Prostate gland (tissue), 2 donors: ENCODE measurements at places on chromosomes 13 and 19.

- no peak for DNase-seq
These were observed 41.7 kb downstream of the ELL start for GRCh38 chr19:18480006-18480691.

- no peak for DNase-seq
These were observed 1624.7 kb downstream of the PCDH9 start for GRCh38 chr13:65605396-65605795.

DNA sequence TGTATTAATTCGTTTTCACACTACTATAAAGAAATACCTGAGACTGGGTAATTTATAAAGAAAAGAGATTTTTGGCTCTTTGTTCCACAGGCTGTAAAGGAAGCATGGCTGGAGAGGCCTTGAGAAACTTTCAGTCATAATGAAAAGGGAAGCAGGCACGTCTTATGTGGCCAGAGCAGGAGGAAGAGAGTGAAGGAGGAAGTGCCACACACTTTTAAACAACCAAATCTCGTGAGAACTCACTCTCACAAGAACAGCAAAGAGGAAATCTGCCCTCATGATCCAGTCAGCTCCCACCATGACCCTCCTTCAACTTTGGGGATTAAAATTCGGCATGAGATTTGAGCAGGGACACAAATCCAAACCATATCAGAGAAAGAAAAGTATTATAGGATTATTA lies 1255.9 kb upstream of the MIR17HG start:
- DNase-seq, result no peak

DNA sequence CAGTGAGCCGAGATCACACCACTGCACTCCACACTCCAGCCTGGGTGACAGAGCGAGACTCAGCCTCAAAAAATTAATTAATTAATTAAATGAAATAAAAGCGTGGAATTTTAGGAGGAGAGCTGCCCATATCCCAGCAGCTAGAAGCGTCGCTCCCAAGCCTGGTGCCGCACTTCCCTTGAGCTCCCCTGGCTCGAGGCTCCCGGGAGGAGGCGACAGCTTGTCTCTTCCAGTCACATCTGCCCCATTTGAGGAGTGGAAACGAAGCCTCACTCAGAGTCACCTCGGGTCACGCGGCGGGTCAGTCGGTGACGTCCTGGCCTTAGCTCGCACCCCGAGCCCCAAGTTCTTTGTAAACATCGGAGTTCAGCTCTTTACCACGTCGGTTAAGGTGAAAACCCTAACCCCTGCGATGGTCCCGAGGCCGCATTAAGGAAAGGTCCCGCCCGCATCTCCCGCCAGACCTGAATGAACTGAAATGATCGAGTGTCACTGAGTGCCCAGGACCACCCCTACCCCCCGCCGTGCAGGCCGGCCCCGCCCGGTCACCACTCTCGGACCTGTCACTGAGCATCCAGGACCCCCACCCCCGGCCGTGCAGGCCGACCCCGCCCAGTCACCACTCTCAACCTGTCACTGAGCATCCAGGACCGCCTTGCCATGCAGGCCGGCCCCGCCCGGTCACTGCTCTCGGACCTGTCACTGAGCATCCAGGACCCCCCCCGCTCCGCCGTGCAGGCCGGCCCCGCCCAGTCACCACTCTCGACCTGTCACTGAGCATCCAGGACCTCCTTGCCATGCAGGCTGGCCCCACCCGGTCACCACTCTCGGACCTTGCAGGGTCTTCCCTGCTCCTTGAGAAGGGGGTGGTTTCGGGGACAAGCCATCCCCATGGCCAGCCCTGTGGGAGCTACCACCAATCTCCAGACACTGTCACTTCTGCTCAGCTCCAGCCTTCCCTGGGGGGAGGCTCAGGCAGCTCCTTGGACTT lies 176.9 kb downstream of the KDM4B start:
- DNase-seq, result no peak

- no peak for DNase-seq
These were observed 152.7 kb downstream of the TNFRSF19 start for GRCh38 chr13:23722726-23723453.

DNA sequence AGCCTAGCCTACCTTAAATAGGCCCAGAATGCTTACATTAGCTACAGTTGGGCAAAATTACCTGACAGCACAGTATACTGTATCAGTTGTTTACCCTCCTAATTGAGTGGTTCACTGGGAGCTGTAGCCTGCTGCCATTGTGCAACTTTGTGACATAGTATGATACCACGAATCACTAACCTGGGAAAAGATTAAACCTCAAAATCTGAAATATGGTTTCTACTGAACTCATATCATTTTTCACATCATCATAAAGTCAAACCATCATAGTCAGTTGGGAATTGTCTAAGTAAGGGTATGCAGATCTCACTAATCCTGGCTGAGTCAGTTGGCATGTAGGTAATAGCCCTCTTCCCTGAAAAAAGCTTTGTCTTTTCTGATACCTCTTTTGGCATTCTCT lies 9.2 kb downstream of the PAN3 start:
- DNase-seq, result no peak

DNA sequence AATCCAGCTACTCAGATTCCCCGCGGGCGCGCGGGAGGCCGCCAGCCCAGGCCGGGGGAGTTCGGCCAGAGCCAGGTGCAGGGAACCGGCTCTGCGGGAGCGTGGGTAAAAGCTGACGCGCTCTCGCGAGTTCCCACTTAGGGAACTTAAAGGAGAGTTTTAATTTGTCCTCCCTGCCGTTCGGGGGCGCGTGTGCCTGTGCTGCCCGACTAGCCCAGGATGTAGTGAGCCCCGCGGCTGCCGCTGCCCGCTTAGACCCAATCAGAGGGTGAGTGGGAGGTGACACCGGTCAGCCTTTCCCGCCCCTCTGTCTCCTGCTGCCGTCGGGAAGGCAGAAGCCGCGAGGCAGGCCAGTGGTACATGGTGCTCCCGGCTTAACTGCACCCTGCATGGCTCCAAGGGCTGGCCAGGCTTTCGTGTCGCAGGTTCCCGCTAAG lies 36.0 kb upstream of the NEK3 start:
- peak; percentile 24 for DNase-seq

DNA sequence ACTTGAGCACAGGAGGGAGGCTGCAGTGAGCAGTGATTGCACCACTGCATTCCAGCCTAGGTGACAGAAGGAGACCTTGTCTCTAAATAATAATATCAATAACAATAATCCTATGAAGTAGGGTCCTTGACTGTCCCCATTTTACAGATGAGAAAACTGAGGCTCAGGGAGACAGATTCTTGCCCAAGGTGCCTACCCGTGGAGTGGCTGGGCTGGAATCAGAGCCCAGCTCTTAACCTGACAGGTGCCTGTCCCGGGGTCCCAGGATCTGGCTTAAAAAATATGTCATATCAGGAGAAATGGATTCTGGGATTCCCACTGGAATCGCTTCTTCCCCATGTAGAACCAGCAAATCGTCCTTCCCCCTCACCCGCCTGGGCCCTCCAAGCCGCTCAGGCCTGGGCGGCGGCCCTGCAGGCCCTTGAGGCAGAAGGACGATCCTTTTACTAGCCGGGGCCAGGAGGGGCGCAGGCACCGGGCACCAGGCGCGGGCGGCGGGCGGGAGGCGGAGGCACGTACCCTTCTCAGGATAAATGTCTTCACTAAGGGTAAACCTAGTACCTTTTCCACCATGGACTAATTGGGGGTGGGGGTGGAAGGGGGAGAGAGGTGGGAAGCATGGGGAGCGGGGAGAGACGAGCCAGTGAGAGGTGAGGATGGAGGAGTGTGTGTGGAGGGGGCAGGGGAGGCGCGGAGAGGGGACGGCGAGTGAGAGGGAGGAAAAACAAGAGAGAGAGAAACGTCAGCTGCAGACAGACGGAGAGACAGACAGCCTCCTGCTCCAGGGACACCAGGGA lies 60.6 kb downstream of the COLGALT1 start:
- DNase-seq, result no peak

GRCh38 chr13:99265162-99265800 lies 7.1 kb upstream of the GPR18 start:
- DNase-seq, result no peak

DNA sequence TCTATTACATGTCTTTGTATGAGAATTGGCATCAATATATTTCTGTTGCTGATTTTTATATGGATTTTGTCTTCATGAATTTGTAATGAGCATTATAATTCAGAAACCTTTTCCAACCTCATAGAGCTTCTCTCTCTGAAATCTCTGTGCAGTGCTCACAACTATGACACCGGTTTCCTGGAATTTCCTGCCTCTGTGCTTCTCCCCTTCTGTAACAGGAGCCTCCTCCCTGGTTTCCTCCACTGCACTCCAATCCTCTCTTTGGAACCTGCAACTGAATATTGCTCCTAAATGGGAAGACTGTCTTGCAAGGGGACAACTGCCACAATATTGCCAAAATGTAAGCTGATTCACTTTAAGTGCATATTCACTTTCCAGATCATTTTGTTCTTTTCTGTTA lies 1147.9 kb downstream of the UQCRFS1 start:
- DNase-seq, result no peak

DNA sequence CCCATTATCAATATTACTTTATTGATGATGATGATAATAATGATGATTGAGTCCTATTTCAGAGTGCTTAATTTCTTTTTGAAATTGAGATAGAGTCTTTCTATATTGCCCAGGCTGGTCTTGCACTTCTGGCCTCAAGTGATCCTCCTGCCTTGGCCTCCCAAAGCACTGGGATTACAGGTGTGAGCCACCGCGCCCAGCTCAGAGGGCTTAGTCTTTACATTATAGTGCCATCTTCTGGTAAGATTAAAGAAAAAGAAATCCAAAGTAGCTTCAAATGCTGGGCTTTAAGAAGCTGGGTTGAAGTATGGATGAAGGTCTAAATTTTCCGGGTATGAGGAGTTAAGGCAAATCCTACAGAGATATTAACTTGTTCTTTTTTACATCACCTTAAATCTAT lies 3.4 kb upstream of the ZNF333 start:
- no peak for DNase-seq

DNA sequence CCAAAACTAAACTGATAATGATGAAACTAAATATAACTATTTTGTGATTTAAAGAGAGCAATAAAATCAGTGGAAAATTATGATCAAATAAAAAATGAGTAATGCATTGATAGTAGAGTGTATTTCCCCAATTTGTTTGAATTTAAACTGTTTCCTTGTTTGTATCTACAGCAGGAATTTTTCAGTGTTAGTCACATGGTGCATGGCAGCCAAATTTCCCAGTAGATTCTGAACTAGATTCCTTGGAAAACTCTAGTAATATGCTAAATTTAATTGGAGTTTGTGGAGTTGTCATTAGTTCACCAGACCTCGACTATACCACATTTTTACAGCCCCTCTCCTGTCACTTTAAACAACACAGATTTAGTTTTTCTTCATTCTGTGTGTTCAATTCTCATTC lies 156.2 kb downstream of the PCCA start:
- DNase-seq, result no peak

DNA sequence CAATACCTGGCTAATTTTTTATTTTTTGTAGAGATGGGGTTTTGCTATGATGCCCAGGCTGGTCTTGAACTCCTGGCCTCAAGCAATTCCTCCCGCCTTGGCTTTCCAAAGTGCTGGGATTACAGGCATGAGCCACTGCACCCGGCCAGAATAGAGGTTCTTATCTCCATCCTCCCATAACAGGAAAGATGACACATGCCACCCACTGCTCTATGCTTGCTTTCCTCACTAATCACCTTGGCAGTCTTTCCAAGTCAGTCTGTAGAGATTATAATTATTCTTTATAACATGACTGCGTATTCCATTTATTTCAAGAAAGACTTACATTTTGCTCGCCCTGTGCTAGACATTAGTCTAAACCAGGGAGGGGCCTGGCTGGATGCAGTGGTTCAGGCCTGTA lies 6.7 kb downstream of the VAV1 start:
- DNase-seq, result no peak

DNA sequence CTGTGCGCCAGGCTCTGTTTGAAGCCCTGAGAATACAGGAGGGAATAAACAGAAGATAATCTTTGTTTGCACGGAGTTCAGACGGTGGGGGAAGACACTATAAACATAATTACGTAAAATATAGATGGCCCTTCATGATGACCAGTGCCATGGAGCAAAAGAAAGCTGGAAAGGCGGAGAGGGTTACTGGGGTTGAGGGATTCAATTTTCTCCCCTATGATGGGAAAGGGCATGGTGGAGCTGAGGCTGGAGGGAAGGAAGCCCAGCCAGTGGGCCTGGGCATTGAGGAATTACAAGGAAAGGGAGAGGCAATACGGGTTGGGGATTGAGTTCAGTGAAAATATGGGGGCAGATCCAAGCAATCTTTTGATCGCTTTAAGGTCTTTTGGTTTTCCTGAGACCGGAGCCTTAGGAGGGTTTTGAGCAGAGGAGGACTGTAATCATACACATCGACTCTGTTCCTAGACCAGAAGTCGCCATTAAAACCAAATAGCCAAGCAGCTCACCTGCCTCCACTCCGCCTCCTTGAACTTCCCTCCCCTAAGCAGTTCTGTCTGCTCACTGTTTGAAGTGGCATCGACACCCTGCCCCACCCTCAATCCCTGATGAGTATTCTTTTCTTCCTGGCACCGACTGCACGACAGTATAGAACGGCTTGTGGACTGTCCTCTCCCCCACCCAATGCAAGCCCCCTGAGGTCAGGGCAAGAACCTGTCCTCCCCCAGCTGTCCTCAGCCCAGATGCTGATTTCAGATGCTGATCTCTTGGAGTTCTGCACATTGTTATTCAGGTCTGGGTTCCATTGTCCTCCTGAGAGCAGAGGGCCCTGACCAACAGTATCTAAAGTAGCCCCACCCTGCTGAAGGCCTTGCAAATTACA lies 813 bp upstream of the ZNF296 start:
- no peak for DNase-seq

GRCh38 chr19:13100841-13101589 lies 1.6 kb downstream of the LYL1 start:
- no peak for DNase-seq

- no peak for DNase-seq
These were observed 5.5 kb downstream of the RPL28 start for GRCh38 chr19:55391191-55391670.
